ENCODE measurements at places on chromosomes 1 and 21.
A peak's percentile ranks its signal among the peaks of the same experiment; 100 is the strongest.

GRCh38 chr1:34850382-34850781, 9.2 kb downstream of the SMIM12 start:
- DNase-seq, result no peak

DNA sequence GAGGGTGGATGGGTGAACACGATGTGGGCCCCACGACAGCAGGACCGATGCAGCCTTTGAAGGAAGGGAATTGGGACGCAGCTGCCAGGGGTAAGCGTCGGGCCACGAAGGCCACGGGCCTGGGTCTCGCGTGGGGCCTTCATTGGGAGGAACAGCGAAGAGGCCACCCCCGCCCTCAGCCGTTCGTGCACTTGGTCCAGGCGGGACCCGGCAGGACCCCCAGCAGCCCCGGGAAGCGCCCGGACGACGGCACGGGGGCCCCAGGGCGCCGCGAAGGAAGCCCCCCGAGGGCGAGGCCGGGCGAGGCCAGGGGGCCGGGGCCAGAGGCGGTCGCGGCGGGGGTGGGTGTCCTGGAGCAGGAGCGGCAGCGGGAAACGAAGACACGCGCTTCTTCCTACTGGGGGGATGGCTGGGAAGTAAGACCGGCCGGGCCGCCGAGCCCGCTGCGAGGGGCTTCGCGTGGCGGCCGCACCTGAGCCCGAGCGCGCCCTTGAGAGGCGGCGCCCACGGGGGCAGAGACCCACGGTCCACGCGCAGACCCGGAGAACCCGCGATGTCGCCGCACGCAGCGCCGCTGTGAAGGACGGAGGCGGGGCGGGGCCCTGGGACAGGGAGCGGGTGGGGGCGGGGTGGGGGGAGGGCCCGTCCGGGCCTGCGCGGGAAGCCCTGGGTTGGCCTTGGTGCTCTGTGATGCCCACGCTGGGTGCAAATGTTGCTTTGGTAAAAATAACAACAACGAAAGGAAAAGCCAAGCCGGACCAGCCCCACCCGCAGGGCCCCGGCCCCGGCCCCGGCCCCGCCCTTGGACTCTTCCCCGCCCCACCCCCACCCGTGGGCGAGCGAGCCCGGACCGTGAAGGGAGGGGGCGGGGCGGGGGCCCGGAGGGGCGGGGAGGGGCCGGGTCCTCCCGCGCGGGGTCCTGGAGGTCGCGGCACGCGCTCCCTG, 56.0 kb upstream of the ADARB1 start:
- DNase-seq, result no peak

DNA sequence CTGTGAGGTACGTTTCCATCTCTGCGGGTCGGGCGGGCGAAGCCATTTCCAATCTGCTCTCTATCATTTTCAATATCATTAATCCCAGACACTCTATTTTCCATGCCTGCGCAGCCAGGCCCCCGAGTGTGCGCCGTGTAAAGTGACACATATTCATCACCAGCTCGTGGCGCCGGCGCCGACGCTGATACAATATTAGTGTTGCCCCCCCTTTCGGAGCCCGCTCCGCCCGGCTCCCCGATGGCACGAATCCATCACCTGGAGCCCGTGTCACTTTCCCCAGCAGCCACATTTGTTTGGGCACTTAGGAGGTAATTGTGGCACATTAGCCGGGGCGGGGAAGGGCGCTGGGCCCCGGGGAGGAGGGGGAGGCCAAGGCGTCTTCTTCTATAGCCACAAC, 33.7 kb upstream of the DMBX1 start:
- no peak for DNase-seq

DNA sequence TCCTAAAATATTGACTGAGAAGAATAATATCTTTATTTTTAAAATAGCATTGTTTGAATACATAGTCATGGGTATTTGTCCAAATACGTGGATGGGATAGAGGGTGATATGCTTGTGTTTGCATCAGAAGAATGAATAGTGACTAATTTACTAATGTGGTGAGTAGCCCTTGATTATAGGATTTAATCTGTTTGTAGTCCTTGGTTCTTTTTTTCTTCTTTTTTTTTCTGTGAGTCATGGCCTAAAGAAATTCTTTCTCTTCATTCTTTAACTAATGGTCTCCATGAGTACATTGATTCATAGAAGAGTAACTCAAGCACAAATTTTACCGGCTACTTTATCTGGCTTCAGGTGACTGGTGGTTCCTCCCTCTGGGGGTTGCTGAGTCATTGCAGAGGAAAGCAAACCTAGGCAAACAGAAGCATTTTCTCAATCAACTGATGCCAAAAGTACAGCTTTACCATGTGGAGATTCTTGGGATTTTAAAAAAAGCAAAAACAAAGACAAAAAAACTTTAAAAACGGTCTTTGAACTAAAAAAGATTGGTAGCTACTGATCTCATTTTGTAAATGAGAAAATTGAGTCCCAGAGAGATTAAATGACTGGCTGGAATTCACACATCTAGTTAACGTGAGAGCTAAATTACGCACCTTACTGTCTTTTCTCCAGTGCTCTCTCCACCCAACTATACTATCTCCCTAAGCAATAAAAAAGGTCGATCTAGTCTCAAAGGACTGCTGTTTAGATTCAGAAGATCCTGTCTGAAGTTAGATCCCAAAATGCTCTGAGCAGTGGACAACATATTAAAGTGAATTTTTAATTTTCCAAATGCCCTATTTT, 40.5 kb downstream of the AK5 start:
- DNase-seq, result no peak

- DNase-seq, result no peak
Observed at GRCh38 chr1:18174037-18174436, 66.4 kb downstream of the IGSF21 start.

GRCh38 chr1:35633547-35633946, 7.8 kb downstream of the PSMB2 start:
- DNase-seq, result no peak

- no peak for DNase-seq
Observed at GRCh38 chr1:184649451-184649888, 105.2 kb downstream of the EDEM3 start.

DNA sequence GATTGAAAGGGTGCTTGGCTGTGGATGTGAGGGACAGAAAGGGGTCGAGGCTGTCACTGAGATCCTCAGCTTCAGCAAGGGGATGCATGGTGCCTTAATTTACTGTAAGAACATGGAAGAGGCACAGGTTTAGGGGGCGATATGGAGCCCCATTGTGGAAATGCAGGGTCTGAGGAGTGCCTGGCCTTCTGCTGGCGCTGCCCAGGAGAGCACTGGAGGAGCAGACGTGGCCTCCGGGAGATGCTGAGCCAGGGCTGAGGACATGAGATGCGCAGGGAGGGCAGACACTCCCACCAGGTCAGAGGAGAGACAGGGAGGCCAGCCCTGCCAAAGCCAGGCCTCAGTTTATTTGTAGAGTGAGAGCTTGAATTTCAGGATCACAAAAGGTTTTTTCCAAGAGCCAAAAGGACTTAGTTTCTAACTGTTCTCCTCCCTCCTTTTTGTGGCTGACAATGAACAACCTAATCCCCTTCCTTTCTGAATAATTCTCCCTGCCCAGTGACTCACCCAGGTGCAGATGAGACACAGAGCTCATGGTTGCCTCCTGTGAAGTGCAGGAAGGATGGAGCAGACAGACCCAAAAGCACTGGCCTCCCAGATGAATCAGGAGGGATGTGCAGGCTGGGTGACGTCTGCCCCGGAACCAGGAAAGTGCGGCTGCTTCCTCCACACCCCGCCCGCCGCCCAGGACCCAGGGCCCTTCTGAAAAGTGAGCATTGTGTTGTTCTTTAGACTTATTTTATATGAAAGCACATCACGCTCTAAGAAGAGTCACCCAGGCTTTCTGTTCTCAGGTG, 73.0 kb upstream of the TMPRSS2 start:
- DNase-seq, result no peak

DNA sequence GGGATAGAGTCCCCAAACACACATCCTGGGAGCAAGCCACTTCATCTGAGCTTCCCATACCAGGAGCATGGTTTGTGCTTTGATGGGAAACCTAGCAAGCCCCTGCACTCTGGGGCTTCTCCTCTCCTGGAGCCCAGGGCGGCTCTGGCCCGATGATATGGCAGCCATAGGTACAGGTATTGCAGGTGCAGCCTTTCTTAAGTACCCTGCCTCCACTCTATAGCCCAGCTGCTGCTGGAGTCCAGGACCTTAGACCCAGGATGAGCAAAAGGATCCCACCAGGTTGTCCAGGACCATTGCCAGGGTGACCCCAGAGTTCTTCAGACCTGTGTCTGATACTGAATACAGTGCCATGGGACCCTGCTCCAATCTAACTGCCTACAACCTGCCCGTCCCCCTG, 4.2 kb downstream of the C1orf226 start:
- no peak for DNase-seq

- DNase-seq, result no peak
Observed at GRCh38 chr21:32359719-32360260, 33.0 kb downstream of the URB1 start.

- DNase-seq, result peak; percentile 79
Observed at GRCh38 chr1:52552236-52552504, 722 bp downstream of the TUT4 start.

- no peak for DNase-seq
Observed at GRCh38 chr1:199700551-199700950, 327.0 kb upstream of the NR5A2 start.

DNA sequence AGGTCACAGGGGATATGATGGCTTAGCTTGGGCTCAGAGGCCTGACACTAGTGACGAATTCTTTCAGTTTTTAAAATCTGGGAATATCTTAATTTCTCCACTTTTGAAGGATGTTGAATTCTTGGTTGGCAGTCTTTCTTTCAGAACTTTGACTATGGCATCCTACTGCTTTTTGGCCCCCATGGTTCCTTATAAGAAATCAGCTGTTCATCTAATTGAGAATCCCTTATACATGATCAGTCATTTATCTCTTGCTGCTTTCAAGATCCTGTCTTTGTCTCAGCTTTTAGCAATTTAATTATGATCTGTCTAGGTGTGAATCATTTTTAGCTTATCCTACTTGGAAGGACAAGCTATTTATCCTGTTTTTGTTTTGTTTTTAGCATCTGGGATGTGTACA, 31.2 kb upstream of the F3 start:
- DNase-seq, result no peak
